ENCODE measurements at places on chromosomes 2 and 18.
A peak's percentile ranks its signal among the peaks of the same experiment; 100 is the strongest.

DNA sequence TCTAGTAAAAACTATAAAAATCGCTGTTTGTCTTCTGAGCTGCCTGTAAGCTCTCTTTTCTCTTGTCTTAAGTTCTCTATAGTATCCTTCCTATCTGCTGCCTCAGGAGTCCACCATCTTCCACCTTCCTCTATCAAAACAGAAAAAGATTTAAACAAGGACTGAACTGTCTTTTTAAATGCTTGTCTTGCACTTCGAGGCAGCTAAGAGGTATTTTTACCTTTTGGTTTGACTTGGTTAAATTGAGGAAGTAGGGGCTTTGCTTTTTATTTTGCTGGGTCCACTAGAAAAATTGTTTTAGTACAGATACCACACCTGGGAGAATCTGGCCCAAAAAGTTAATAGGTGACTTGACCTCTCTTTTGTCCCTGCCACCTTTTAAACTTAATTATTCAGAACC, 12.2 kb downstream of the SESTD1 start:
- DNase-seq, result no peak

DNA sequence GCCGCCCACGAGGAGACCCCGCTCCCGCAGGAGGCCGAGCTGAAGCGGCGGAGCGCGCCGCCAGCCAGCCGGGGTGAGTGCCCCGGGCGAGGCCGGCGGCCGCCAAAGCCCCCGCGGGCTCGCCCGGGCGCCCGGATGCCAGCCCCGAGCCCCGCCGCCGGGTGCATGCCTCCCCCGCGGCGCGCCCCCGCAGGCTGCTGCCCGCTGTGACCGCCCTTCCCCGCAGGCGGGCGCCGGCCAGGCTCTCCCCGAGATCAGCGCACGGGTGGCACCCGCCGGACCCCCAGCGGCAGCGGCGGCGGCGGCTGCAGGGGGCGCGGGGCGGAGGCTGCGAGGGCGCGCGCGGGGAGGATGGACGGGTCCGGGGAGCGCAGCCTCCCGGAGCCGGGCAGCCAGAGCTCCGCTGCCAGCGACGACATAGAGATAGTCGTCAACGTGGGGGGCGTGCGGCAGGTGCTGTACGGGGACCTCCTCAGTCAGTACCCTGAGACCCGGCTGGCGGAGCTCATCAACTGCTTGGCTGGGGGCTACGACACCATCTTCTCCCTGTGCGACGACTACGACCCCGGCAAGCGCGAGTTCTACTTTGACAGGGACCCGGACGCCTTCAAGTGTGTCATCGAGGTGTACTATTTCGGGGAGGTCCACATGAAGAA, 470 bp downstream of the KCNF1 start:
- DNase-seq, result no peak

- no peak for DNase-seq
Observed at GRCh38 chr2:151937966-151938365, 109.7 kb upstream of the ARL5A start.

- no peak for DNase-seq
Observed at GRCh38 chr2:201806442-201807170, at the start of gene CDK15. Gene CDK15 (plus strand): TSS chr2:201806537. CDS start chr2:201806665, 128 bp downstream.

DNA sequence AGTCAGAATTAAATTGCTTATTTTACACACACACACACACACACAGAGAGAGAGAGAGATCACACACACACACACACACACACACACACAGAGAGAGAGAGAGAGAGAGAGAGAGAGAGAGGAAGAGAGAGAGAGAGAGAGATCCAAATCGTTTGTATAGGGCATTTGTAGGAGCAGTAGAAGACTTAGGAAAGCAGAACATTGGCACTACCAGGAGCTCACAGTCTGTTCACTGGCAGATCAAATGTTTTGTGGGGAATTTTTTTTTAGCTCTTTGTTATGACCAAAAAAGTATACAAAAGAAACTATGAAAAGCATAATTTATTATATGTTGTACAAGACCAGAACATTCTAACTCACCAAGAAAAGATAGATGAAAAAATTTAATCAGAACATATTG, 81.8 kb downstream of the MBD5 start:
- DNase-seq, result no peak

GRCh38 chr2:189465076-189465475, 23.8 kb downstream of the WDR75 start:
- no peak for DNase-seq

DNA sequence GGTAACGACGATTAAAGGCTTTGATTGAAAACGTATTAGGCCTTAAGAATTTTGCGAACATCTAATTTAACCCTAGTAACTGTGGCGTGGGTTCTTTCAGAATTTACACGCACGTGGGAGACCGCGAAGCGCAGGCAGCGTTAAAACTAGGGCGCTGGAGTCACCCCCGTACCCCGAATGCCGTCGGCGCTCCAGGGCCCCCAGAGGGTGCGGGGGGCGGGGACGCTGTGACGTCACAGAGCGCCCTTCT, 673 bp upstream of the SMCHD1 start:
- DNase-seq, result peak; percentile 65

- DNase-seq, result no peak
Observed at GRCh38 chr2:164933671-164934189, 21.6 kb downstream of the SLC38A11 start.

DNA sequence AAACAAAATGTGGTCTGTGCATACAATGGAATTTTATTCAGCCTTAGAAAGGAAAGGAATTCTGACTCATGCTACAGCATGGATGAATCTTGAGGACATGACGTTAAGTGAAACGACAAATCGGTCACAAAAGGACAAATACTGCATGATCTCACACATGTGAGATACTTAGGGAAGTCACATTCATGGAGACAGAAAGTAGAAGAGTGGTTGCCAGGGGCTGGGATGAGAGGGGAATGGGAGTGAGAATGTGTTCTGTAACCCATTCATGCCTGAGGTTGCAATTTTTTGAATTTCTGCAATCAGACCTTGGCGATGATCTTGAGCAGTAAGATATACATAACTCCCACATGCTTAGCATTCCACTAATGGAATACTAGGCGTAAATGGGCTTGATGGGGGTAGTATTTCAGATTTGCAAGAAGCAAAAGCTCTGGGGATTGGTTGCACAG, 22.0 kb downstream of the FHL2 start:
- DNase-seq, result no peak

- no peak for DNase-seq
Observed at GRCh38 chr2:166917415-166917814, 29.1 kb downstream of the XIRP2 start.

GRCh38 chr2:214126135-214126534, 284.7 kb upstream of the VWC2L start:
- DNase-seq, result no peak

- no peak for DNase-seq
Observed at GRCh38 chr2:7795778-7796563, 878.8 kb downstream of the RNF144A start.

DNA sequence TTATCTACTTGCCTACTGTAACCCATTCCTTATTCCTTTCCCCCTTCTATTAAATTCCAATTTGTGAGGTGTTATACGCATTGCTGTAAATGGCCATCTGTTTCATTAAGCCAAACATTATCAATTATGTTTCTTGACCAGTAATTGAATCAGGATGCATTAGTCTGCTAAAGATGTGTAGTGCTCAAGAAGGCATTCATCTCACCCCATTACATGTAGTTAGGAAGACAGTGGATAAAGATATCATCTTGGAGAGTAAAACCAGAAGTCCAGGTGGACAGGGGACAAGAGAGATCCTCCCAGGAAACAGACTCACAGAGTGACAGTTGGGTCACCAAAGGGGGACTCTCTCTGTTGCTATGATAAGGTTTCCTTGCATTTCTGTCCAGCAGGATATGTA, 73.3 kb upstream of the FAM98A start:
- no peak for DNase-seq

GRCh38 chr2:143698352-143698751, 569.1 kb downstream of the ARHGAP15 start:
- no peak for DNase-seq

DNA sequence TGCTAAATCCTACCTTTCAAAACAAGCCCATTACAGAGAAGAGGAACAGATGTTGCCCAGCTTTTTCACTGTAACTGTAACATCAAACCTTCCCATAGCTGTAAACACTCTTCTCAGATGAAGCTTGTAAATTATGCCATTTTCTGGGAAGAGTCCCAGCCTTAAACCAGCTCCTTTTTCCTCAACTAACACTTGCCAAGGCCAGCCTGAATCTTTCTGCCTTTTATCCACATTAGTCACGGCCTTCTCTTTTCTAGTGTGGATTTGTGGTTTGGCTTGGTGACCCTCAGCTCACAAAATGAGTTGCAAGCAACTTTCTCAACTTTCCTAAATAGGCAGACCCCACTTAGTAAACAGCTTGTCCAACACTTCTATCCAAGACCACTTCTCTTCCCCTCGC, 90.2 kb downstream of the CABLES1 start:
- DNase-seq, result no peak

DNA sequence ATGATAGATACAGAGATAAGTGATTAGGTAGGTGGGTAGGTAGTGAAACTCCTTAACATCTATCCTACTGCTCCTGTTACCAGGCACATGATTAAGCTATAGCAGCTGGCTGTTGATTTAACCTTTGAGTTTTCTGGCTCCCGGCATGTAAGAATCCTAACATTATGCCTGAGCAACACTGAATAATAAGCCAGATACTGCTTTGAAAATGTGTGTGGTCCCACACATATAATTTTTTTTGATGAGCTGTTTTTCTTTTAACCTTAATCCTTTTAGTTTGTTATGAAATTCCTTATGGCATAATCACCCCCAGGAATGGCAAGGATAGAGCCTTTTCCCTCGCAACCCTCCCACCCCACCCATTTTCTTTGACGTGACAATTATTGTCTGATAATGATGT, 104.2 kb upstream of the NEUROD1 start:
- no peak for DNase-seq

DNA sequence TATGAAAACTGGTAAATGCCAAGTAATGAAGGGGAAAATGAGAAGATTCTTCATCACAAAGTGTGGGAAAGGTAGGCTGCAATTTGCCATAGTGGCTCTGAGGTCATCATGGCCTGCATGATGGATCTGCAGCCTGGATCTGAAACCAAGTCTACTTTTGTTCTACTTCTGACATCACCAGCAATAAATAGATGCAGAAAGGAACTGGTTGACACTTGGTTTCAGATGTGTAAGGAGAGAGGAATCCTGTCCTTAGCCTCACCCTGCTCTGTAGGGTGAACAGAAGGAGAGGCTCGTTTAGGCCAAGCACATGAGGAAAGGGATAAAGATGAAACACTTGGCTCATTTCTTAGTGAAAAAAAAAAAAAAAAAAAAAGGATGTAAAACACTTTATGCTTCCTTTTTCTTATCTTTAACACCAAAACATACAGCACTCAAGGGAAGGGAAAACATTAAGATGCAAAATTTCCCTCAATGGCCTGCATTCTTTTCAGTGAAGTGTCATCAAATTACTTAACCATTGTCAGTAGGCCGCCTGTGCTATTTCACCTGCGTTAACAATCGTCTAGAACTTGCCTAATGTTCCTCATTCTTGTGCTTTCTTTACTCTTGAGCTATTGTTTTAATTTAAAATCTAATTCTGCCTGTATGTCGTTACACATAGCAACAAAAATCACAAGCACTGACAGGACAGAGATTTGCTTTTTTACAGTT, 3.9 kb downstream of the NEB start:
- no peak for DNase-seq

DNA sequence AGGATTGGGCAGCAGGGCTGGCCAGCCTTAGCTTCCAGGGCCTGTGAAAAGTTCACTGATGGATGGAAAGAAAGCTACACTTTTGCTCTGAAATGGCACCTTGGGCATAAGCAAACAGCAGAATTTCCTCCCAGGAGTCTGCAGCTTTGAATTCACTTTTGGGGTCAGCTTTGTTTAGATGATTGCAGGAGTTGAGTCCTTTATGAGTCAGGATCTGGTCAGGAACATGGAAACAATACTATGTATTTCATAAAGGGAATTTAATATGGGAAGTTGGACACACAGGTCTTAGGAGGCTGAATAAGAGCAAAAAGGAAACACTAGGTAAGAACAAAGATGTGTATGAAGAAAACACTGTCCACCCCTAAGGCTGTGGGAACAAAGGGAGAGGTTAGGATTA, 345.3 kb downstream of the TSN start:
- DNase-seq, result no peak

DNA sequence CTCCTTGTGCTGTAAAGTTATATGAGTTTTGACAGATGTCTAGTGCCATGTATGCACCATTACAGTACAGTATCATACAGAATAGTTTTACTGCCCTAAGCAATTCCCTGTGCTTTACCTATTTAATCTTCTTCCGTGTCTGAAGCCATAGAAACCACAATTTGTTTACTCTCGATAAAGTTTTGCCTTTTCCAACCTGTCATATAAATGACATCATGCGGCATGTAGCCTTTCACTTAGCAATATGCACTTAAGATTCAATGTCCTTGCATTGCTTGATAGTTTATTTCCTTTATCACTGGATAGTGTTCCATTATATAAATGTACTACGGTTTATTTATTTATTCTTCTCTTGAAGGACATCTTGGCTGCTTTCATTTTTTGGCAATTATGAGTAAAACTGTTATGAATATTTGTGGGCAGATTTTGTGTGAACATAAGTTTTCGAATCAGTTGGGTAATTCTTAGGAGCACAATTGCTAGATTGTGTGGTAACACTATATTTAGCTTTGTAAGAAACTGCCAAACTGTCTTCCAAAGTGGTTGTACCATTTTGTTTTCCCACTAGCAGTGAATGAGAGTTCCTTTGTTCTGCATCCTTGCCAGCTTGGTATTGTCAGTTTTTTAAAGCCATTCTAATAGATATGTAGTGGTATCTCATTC, 136.8 kb upstream of the MAP3K20 start:
- no peak for DNase-seq

DNA sequence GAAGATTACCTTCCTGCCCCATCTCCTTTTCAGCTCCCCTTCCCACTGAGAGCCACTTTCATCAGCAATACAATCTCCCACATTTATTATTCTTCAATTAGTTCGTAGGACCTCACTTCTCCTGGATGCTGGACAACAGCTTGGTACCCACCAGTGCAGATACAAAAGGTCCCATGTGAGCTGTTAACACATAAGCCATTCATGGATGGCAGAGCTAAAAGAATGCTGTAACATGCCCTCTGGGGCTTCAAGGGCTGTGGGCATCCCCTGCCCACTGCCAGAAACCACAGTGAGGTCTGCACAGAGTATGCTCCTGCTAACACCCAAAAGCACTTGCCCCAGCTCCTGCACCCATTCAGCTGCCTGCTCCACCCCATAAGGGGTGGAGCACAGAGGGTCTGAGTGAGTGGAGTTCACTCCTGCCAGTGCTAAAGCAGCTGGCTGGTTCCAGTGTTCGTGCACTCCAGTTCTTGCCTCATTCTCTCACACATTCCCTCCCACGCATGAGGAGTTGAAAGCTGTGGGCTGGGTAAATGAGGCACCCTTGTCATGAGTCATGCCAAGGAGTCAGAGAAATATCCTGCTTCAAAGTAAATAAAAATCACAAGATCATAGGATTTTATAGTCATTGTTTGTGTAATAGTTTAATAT, 305.9 kb upstream of the TMEFF2 start:
- DNase-seq, result no peak

- DNase-seq, result no peak
Observed at GRCh38 chr18:31983020-31983419, 35.6 kb upstream of the RNF125 start.

- no peak for DNase-seq
Observed at GRCh38 chr18:36188916-36189315, 1.6 kb downstream of the MOCOS start.
